PC-3 (cell line): ENCODE measurements at places on chromosomes 3 and 15. TPM values are rescaled to one million over a fixed set of nuclear protein-coding genes. Genes with fewer than 3 reads are reported as not detected.
A peak's percentile ranks its signal among the peaks of the same experiment; 100 is the strongest.

- no peak for DNase-seq
These were observed 101.2 kb downstream of the TLE3 start for GRCh38 chr15:69996321-69997160.

SCN11A gene
- not detected in 2 replicates for total RNA-seq

DNA sequence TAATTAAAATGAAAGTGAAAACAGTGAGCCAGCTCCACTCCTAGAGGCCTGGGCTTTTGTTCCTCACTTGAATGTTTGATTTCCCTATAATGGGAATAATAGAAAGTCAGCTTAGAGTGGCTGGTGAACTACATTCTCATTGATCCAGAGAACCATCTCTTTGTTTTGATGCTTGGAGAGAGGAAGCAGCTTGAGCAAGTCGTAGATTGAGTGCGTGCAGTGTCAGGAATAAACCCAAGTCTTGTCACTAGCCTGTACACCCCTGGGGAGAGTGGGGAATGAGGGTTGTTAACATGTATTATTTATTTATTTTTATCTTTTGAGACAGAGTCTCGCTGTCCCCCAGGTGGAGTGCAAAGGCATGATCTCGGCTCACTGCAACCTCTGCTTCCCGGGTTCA is 885 bp upstream of the LSG1 start:
- no peak for DNase-seq

GRCh38 chr3:159824333-159824732 is 164.3 kb upstream of the IL12A start:
- peak; percentile 96 for DNase-seq

GRCh38 chr3:38345879-38346586 is 552 bp upstream of the XYLB start:
- no peak for DNase-seq

- no peak for DNase-seq
These were observed 209.5 kb downstream of the DTWD1 start for GRCh38 chr15:49830391-49830790.

PHC3 gene
- total RNA-seq, result 7.5 and 16.2 TPM in 2 replicates

DNA sequence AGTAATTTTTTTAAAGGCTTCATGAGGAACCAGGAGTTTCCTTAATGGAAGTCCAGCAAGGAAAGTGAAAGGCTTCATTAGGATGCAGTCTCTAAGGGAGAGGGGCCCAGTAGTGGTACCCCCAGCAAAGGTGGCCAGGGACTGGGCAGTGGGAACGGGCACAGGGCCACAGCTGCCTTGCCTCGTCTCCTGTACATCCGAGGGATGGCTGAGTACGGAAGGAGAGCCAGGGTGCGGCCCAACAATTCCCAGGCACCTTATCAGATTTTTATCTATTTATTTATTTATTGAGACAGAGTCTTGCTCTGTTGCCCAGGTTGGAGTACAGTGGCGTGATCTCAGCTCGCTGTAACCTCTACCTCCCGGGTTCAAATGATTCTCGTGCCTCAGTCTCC is 14.5 kb downstream of the SEMA3G start:
- DNase-seq, result no peak

DNA sequence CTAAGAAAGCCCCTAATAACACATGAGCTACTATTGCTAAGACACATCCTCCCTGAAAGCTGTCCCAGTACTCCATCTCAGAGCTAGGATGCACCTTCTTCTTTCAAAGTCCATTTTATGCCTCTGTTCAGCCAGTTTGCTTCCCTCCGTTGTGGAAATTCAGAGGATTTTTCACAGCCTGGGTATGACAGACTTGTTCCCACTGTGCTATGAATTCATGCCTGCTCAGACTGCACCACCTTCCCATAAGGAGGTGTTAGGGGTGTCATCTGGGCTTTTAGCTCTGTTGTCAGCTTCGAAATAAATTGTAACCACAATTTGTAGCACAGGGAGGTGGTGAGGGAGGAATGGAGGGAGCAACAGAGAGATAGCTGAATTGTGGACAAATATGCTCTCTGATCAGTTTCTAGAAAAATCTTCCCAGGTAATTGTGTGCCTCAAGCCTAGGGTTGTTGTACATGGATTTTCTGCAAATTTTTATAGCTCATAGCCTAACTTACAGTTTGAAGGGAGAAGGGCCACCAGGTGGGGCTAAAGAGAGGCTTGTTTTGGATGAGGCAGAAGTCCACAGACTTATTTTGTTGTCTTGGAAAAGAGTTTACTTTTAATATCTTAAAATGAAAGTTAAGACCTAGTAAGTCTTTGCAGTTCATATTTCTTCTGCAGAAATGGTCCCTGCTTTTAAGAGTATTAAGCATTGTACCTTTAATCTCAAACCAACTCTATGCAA is 462.0 kb downstream of the PDCD6IP start:
- DNase-seq, result peak; percentile 62

UNC45A gene
- 68.4 and 73.7 TPM in 2 replicates for total RNA-seq

DNA sequence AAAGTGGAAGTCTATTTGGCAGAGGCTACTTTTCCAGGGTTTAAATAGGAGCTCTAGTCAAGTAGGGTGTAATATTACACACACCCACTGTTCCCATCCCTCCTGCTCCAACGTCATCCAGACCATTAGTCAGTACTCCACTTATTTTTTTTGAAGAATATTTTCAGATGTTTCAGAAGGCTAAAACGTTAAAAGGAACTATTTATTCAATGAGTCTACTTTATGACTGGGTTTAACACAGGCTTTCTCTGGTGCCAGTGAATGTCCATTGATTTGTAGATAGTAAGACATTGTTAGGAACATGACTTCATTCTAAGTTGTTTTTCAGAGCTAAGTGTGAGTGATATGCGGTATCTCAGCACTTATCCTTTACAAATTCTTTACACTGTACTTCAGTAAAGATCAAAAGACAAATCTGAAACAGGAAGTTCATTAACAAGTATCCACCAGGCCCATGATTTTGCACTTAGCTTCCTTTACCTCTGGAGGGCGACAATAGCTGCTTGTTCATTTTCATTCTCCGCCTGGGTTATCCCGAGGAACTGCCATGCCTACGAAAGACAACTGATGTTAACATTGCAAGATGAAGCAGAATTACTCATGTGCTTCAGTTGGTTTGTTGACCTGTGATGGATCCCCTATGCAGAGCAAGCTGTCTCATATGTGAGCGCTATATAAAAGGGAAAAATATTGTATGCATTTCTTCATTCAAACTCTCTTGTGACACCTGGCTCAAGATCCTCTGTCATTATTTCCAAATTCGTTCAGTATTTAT is 158.7 kb downstream of the USP13 start:
- peak; percentile 88 for DNase-seq

GRCh38 chr15:27686369-27686768 is 412.7 kb downstream of the OCA2 start:
- DNase-seq, result peak; percentile 12

FBXW12 gene
- not detected in 2 replicates for total RNA-seq

DNA sequence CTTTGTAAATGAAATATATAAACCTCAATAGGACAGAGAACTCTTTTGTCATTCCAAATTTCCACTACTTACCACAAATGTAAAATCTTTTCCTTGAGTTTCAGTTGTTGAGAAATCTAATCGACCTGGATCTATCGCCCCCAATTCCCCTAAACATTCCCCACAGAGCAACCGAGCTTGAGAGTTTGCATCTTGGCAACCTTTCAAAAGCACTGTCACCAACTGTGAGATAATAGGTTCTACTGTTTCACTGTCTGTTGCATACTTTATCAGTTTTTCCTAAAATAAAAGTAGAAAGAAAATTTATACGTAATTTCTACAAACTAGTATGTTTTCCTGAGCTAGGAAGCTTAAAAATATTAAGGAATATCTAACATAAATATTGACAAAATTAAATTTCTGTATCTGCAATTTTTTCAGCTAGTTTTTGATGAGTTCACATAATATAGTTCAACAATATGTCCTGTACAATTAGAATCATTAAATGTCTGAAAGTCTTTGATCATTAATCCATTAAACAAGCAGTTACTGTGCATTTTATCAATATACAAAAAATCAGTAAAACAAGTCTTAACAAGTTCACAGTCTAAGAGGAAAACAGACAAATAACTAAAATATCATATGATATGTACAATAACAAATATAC is 54.5 kb downstream of the ATR start:
- no peak for DNase-seq

DNA sequence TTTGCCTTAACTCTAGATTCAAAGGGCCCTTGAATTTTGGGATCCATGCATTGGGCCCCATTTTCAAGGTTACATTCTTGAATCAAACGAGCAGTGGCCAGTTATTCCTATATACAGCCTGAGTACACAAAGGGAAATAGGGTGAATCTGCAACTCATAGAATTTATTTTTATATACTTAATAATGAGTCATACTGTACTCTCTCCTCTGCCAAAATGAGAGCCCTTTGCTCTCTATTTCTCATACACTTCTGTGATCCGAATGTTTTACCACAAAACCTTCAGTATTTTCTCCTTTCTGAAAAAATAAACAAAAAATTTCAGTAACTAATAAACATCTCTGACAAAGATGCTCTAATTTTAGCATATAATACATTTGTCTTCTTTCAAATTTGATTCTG is 116.7 kb downstream of the SERPINI1 start:
- DNase-seq, result peak; percentile 75

- peak; percentile 75 for DNase-seq
These were observed 1.4 kb downstream of the ETV5 start for GRCh38 chr3:186107215-186108105.

DNA sequence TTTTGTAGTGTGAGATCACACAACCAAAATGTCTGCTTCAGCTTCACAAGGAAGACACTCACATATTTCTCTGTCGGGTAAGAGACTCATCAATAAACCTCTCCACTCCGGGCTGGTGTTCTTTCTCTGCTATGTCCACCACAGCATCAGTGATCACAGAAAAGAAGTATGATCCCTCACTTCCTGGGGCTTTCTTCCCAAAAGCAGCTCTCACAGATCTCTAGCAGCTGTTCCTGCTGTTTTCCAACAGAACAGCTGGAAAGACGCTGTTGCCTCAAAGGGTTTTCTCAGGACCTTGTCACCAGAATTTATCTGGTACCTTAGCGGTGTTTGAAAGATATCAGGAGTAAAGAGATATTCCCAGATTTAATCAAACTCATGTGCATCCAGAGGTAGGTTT is 46.4 kb downstream of the GATM start:
- DNase-seq, result no peak

DNA sequence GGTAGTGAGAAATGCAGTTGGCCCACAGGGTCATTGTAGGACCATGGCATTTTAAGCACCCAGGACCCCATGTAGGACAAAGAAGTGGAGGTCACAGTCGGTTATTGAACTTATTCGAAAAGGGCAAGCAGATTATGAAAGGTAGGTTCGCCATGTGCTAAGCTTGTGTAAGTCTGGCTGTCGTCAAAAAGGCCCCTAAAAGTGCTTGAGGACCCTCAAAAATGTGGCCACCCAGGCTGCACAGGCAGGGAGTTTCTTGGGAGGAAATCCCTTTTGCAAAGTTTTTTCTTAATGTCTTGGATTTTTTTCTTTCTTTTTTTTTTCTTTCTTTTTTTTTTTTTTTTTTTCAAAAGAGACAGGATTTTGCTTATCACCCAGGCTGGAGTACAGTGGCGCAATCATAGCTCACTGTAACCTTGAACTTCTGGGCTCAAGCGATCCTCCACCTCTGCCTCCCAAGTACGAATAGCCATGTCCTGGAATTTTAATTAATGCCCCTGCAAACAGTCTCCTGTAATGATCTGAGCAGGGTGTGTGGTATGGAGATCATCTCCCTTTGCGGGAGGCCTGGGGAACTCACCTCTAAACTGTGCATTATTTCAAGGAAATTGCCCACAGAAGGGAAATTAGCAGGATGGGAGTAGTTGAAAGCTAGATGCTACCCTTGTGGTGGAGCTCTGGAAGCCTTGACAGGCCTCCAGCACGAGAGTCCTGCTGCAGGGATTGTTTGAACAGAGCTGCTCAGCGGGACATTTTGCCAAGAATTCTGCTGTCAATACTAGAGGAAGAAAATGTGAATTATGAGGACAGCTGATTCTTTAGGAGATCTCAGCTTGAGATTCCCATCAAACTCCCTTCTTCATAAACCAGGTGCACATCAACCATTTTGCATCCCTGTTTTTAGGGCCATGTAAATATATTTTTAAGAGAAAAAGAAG is 28.4 kb downstream of the THSD4 start:
- DNase-seq, result peak; percentile 16

BUB1B gene
- total RNA-seq, result 73.0 and 96.4 TPM in 2 replicates

FBXO40 gene
- total RNA-seq, result not detected in 2 replicates

GRCh38 chr15:42080919-42081830 is 13.2 kb downstream of the PLA2G4D start:
- DNase-seq, result no peak

GRCh38 chr3:184384856-184385422 is 5.1 kb downstream of the CHRD start:
- DNase-seq, result no peak

DNA sequence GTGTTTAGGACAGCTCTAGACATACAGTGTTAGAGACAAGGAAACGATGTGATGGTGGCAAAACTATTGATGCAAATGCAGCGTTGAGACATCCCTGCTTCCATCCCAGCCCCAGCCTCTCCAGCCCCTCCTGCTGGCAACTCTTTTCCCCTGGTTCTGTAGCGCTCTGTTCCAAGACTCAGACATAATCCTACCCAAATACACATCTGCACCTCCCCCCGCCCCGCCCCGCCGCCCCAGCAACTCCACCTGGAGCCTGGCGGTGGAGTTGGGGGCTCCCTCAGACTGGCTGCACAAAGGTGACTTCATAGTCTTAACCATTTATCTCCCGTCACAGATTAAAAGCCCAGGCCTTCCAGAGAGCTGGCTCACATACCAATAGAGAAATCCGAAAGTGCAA is 7.2 kb upstream of the SEC22A start:
- no peak for DNase-seq

TGFBR2 gene
- total RNA-seq, result 48.2 and 55.9 TPM in 2 replicates

DNA sequence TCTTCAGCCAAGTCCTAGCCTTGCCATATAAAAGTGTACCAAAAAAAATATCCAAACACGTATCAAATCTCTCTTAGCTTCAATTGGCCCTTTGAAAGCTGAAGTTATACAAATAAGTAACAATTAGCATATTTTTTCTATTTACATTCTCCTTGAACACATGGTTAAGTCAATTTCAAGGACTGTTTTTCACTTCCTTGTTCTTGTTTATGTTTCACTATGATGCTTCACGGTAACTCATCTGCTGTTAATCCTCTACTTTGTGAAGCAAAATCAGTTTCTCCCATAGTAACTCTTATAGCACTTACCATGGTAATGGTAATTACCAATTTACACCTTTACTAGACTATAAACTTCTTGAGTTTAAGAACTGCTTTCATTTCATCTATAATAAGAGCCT is 10.6 kb upstream of the SPRED1 start:
- no peak for DNase-seq

DNA sequence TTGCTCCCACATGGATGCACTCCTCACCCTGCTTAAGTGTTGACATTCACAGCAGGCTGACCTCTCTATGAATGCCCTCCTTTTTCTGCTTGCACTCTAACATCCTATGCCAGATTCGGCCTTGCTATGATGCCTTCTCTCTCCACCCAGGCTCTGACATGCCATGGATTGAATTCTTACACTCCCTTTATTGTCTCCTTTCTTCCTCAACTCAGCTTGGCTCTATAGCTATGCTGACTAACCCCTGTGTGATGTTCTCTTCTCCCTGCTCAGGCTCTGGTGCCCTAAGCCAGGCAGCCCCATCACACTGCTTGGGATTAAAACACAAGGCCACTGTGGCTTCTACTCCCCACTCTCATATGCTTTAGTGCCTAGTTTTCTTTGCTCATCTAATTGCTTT is 563.7 kb downstream of the NSUN3 start:
- DNase-seq, result no peak

GRCh38 chr3:184377882-184378445 is at the start of gene THPO:
Gene THPO, minus strand, starts transcription at chr3:184378207. Its CDS starts 1,948 bp downstream, at chr3:184376259.
- no peak for DNase-seq

MRPL47 gene
- total RNA-seq, result 68.0 and 77.0 TPM in 2 replicates
